ENCODE measurements at places on chromosomes 1 and 21.

DNA sequence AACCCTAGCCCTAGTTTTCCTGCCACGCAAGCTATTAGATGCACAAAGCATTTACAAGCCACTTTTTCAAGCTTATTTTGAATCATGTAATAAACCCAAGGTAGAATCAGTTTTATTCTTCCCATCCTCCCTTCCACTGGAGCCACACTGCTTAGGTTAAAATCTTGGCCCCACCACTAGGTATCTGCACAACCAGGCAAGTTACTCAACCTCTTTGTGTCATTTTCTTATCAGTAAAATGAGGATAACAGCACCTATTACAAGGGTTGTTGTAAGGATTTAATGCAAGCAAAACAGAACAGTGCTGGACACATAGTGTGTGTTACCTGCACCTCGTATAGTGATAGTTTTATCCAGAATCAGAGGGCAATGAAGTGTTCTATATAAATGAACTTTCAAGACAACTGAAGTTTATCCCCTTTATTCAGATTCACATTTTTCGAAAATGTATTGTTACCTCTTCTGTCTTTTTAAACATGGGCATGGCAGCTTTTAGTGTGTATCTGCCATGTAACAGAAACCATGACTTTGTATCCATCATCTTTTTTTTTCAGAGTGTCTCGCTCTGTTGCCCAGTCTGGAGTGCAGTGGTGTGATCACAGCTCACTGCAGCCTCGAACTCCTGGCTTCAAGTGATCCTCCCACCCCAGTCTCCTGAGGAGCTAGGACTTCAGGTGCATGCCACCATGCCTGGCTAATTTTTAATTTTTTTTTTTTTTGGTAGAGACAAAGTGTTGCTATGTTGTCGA, 17.2 kb upstream of the TTC39A start:
- no peak for DNase-seq

- DNase-seq = no peak
These were observed 33.0 kb downstream of the LRRN2 start for GRCh38 chr1:204652497-204652896.

DNA sequence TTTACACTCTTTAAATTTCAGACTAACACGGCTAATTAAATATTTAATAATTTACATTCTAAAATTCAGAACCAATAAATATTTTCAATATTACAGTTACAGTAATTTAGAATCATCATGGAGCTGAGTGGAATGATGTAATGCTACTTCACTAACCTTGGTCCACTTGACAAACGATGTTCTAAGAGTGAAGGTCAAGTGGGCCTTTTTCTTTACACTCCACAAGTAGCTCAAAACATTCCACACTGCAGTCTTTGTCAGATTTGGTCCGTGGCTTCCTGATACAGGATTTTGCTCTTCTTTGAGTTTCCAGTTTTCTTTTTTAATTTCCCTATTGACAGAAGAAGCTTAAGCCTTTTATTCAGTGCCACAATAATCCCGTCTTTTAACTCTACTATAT, 164.6 kb upstream of the NRIP1 start:
- no peak for DNase-seq

- DNase-seq = peak; percentile 47
These were observed 42.6 kb downstream of the TRAPPC10 start for GRCh38 chr21:44054710-44055109.

GRCh38 chr1:214010197-214010573, 22.4 kb downstream of the PROX1 start:
- no peak for DNase-seq

GRCh38 chr1:229390130-229390529, 43.8 kb downstream of the ACTA1 start:
- DNase-seq = no peak

DNA sequence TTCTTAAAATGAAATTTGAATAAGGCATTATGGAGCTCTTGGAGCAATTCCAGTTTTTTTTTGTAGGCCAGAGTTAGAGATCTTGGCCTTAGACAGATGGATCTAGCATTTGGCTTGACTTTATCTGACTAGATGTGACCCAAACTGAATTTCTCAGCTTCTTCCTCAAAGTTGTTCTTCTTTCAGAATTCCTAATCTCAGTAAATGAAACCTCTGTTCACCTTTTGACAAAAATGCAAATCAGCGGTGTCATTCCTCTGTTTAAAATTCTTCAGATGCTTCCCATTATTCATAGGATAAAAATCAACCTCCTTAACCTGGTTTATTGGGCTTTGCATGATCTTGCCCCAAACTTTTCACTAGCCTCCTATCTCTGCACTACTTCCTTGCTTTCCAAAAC, 177.6 kb downstream of the RASAL2 start:
- DNase-seq = no peak

GRCh38 chr1:3551711-3552110, 59.6 kb downstream of the MEGF6 start:
- no peak for DNase-seq

DNA sequence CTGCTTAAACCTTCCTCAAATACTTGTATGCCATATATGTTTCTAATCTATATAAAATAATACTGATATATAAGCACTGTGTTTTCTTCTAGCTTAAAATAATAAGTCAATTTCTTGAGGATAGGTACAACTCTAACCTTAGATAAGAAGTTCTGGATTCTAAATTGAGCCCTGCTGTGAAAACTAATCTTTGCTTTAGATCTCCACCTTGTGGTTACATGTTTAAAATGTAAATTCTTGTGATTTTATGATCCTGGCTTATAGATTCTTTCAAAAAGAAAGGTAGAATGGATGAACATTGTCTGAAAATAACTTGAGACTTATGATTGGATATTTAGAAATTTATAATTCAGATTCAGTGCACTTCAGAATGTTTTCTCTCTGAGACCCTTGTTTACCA, 38.9 kb upstream of the HMCN1 start:
- no peak for DNase-seq

DNA sequence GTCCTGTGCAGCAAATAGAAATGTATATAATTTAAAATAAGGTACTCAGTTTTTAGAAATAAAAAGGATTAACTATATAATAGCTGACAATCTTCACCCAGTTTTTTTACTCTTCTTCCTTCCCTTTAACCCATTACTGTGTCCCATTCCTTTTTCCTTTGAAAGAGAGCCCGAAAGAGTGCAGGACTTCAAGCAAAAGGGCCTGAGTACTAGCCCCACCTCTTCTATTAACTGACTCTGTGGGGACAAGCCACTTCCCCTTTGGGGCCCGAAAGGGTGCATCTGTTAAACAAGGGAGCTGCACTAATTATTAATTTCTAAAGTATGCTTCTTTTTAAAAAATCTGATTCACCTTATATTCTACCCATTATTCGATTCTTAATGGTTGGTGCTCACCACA, 3.3 kb downstream of the USP24 start:
- no peak for DNase-seq

DNA sequence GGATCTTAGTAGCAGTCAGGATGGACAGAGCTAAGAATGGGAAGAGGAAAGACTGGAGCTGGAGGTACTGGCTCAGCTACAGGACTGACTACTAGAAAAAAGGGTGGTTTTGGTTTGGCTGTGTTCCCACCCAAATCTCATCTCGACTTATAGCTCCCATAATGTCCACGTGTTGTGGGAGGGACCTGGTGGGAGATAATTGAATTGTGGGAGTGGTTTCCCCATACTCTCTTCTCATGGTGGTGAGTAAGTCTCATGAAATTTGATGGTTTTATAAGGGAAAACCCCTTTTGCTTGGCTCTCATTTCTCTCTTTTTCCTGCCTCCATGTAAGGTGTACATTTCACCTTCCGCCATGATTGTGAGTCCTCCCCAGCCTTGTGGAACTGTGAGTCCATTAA, 466.5 kb upstream of the DEPDC1 start:
- DNase-seq = no peak
